ENCODE measurements at places on chromosomes 7 and 10.

GRCh38 chr7:93949423-93949822 lies 27.9 kb downstream of the GNG11 start:
- peak; percentile 87 for DNase-seq

DNA sequence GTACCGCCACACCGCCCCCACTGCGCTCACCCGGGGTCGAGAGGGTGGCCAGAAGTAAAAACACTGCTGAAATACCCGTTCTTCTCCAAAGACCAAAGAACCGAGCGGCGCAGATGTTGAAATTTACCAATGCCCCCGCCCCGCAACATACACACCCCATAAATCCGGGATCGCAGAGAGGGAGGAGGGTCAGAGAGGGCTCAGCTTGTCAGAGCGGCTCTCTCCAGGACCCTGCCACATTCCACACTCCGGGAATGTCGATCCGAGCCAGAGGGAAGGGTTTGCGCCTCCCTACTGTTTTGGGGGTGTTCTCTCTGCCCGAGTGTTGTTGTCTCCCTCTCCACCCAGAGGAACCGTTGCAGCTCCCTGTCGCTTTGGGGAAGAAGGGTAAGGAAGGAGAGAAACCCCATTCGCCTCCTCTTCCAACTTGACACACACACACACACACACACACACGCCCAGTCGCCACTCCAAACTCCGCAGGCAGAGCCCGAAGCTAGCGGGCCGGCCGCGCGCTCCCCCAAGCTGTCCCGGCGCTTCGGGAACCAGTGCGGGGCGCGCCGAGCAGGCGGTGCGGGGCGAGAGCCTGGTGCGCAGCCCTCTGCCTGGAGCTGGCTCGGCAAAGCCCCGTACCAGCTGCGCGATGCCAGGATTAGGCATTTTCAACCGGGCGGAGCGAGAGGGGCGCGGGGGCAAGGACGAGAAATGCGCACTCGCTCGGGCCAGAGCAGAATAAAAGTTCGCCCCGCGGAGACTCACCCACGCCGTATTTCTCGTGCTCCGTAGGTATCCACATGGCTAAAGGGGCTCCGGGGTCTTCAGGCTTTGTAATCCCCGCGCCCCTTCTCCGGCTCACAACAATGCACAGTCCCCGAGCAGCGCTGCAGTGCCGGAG lies 609 bp downstream of the DOCK4 start:
- peak; percentile 60 for DNase-seq

GRCh38 chr10:62562101-62562500 lies 187.9 kb downstream of the ZNF365 start:
- no peak for DNase-seq

- DNase-seq = no peak
These were observed 103.7 kb downstream of the TCERG1L start for GRCh38 chr10:131207584-131208532.

GRCh38 chr10:60271319-60272040 lies 118.2 kb downstream of the ANK3 start:
- no peak for DNase-seq
